T-helper 1 cell (primary cell): ENCODE measurements at places on chromosomes 1 and 21.

DNA sequence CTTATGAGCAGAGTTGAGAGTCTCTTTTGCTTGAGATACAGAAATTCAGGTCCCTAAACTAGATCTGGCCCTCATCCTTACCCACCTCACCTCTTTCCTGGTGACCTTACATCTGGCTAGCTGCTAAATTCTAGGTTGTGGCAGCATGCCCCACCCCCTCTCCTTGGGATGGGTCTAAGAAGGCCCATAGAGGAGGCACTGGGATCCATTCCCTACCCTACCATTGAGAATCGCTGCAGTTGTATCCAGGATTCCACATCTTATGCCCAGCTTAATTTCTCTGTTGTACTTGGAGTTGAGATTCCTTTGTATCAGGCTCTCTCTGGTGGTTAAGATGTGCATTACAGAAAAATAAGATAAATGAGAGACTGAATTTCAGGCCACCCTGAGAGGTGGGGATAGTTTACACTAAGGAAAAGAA lies 9.5 kb upstream of the TMEM39B start:
- DNase-seq, result no peak

- DNase-seq, result no peak
Measured at GRCh38 chr1:76140227-76140626, 65.7 kb downstream of the ST6GALNAC3 start.

GRCh38 chr1:99855914-99856450 lies 5.8 kb downstream of the AGL start:
- DNase-seq, result no peak

DNA sequence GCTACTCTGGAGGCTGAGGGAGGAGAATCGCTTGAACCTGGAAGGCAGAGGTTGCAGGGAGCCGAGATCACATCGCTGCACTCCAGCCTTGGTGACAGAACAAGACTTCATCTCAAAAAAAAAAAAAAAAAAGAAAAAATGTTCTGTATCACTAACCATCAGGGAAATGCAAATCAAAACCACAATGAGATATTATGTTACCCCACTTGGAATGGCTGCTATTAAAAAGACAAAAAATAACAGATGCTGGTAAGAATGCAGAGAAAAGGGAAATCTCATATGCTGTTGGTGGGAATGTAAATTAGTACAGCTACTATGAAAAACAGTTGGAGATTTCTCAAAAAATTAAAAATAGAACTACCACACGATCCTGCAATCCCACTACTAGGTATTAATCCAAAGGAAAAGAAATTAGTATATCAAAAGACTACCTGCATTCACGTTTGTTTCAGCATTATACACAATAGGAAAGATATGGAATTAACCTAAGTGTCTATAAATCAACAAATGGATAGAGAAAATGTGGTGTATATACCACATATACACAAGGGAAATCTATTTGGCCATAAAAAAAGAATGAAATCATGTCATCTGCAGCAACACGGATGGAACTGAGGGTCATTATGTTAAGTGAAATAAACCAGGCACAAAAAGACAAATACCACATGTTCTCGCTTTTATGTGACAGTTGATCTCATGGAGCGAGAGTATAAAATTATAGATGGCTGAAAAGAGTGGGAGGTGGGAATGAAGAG lies 62.6 kb downstream of the ABL2 start:
- DNase-seq, result no peak

- no peak for DNase-seq
Measured at GRCh38 chr1:30413111-30413440, 310.3 kb downstream of the MATN1 start.

DNA sequence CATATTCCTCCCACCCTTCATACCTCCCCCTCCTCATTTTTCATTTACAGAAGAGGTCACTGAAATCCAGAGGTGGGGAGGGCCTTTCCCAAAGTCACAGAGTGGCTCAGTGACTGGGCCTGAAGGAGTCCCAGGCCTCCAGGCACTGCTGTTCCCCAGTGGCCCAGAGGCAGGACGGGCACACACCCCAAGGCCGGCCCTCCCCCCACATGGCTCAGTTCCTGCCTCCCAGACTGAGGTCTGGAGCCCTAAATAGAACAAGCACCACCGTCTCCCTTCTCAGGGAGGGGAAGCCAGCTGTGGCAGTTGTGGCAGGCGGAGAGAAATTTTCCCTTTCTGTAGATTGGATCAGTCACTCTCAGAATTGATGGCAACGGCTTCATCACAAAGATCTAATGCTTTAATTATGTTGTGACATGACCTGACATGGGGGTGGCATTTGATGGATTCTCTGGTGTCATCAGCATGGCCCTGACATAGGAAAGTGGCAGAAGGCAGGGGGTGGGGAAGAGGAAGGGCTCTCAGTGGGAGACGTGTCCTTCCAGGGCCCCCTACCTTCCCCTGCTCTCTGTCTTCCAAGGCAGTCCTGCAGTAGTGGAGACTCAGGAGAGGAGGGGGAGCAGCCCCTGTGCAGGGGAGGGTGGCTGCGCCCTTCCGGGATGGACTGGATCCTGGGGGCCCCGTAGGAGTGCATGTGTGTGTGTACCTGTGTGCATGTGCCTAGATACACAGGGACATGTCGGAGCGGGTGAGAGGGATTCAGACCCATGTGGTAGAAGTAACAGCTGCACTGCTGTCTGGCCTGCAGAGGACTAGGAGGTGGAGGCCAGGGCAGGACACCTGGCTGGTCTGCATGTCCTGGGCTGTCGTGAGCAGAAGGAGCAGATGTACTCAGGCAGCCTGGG lies 41.2 kb upstream of the FOXO6 start:
- DNase-seq, result no peak
